ENCODE measurements at places on chromosomes 2 and 18.
A peak's percentile ranks its signal among the peaks of the same experiment; 100 is the strongest.

DNA sequence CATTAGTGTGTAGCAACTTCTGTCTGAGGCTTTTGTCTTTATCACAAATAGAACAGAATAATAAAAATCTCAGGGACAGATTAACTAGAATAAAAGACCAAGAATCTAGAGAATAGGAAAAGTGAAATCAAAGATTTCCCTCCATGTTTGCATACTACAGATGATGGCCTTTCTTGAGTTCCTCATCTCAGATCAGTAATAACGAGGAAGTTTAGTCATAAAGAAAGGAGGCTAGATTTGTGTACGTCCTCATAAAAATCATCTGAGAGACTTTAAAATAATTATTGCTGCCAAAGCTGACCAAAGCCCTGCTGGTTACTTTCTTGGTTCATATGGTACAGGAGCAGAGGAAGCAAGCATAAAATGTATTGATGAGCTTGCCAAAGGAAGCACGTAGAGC lies 117.3 kb downstream of the MIB1 start:
- peak; percentile 6 for DNase-seq

DNA sequence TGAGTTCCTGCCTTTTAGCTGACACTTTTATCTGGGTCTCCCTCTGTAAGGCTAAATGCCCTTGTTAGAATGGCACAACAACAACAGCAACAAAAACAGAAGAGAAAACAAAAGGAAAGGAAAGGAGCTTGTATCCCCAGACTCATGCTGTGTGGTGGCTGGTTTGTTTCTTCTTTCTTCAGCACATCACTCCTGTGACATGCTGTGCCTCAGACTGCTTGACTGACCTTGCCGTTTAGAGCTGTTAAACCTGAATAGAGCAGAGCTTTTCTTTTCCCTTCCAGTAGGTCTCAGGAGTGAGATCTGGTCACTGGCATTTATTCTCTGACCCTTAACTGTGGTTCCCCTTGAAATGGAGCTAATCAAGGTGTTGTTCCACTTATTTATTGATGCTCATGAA lies 18.9 kb downstream of the GALNT13 start:
- DNase-seq = no peak

DNA sequence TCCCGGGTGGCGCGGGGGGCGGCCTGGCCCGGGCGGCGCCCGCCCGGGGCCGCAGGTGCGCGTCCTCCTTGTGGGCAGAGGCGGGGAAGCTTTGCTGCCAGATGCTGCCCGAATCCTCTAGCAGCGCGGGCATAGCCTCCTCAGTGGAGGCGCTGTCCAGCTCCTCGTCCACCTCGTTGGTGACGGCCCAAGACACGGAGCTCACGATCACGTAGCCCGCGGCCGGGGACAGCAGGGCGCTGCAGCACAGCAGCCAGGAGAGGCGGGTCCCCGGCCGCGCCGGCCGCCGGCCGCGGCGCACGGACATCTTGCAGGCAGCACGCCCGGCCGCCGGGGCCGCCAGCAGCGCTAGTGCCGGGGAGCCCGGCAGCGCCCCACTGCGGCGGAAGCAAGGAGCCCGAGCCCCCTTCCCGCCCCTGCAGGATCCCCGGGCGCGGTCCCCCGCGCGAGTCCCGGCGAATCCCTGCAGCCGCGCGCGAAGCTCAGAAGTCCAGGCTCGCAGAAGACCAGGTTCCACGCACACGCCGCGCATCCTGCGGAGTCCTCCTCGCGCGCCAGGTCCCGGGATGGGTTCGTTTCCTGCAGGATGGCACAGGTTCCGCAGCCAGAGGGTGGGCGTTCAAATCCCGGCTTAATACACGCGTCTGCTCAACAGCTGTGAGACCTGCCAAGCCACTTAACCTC lies at the start of gene CREG2:
TSS of gene CREG2 (minus strand) at position 353 of the 684 bp plus-strand sequence. CDS start at position 307, 46 bp downstream.
- DNase-seq = peak; percentile 61

DNA sequence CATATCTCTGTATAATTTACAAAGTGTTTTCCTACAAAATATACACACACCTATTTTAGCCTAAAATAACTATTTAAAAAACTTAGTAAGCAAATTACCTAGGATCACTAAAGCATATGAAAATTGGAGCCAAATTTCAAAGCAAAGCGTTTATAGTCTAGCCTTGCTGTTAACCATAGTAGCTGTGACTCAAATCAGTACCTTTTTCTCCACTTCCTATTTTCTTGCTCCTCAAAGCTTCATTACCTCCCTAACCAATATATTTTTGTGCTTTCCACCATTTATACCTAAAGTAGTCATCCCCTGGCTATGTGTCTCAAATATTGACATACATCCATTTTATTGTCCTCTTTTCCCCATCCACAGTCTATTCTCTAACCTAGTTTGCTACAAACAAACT lies 73.1 kb downstream of the ERBB4 start:
- DNase-seq = no peak

DNA sequence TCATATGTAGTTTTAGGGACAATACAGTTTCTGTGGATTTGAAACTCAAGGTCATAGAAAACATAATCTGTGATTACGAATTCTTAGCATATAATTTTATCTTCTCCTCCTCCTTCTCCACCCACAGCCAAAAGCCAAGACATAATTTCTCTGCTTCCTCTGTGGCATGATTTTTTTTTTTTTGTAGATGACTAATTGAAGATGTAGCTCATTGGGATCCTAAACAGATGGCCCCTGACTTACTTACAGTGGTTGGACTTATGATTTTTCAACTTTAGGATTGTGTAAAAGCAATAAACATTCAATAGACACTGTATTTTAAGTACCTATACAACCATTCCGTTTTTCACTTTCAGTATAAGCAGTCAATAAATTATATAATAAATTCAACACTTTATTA lies 42.3 kb downstream of the FSIP2 start:
- DNase-seq = no peak

DNA sequence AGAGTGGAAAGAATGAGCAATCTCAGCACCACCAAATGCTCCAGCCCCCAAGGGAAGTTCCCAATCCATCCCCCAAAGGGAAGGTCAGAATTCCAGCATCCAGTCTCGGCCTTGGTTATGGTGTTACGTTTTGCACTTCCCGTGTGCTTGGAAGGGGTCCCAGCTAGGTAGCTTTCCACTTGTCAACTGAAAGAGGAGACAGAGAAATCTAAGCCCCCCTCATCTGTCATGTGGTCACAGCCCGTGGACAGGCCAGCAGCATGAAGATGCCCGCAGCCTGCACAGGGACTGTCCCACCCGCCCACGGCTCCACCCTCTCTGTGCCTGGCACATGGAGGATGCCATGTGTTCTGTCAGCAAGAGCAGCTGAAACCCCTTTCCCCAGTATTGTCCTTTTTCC lies 32.1 kb downstream of the RHOB start:
- no peak for DNase-seq

DNA sequence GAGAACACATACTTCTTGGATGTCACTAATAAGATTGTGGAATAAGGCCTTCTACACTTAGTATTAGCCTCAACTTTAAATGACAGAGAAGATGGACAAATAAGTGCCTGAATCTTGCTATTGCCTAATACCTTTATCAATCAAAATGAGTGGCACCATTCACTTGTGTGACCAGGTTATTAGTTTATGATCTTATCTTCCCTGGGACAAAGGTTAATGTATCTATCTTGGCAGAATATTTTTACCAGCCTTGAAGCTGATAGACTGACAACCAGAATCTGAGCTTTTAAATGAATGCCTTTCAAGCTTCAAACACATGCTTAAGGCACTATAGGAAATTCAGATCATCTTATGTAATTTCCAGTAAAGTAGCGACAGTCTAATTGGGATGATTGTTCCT lies 202.9 kb downstream of the CCDC85A start:
- no peak for DNase-seq

DNA sequence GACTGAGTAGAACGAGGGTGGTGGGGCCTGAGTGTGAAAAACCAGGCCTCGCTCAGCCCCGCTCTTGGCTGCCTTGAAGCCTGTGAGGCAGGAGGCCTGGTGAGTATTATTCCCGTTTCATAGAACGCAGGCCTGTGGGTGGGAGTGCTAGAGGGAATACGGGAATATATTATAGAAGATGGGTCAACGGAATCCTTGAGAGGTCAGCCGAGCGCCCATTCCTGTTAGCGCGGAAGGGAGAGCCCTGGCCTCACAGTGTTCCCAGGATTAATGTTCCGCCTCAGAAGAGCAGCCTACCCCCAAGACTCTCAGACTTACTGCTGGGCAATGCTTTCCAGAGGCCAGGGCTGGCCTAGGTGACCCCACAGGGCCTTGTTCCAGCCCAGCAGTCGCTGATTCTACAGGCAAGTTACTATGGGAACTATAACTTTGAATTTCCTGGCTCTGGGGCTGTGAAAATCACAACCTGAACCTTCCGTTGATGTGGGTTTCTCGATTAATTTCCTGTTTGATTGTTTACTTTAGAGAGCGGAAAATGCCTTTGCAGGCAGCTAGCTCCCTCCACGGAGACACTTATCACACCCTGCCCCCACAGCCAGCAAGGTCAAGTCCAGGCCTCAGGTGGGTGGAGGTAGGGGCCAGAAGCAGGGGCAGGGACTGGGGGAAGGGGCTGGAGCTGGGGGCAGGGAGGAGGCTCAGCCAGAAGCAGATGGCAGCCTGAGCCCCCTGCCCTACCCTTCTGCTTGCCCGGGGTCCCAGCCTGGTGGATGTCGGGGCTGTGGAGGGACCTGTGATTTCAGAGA lies 108.3 kb downstream of the SMAD7 start:
- DNase-seq = peak; percentile 74

DNA sequence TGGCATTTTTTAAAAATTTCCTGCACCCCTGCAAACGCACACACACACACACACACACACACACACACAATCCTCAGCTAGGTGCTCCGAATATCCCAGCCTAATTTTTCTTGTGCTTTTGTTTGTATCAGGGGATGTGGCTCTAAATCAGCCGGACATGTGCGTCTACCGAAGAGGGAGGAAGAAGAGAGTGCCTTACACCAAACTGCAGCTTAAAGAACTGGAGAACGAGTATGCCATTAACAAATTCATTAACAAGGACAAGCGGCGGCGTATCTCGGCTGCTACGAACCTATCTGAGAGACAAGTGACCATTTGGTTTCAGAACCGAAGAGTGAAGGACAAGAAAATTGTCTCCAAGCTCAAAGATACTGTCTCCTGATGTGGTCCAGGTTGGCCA lies 1.8 kb downstream of the HOXD13 start:
- DNase-seq = no peak

DNA sequence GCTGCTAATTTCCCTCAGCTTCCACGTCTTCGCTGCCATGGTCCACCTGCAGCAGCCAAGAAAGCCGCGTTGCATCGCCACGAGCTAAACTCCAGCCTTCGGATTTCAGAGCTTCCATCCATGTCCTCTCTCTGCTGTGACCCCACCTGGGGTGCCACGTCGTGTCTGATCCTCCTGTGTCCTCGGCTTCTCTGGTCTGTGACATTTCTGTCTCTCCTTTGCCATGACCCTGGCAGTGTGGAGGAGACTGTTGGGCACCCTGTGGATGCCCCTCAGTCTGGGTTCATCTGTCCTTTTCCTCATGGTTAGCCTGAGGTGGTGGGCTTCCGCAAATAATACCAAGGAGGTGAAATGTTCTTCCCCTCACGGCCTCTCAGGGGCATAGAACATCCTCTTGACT lies 106.8 kb downstream of the RTP5 start:
- no peak for DNase-seq

- DNase-seq = no peak
Measured at GRCh38 chr2:202494300-202495229, 118.4 kb downstream of the BMPR2 start.

GRCh38 chr2:240794178-240794721 lies 25.8 kb downstream of the KIF1A start:
- no peak for DNase-seq

DNA sequence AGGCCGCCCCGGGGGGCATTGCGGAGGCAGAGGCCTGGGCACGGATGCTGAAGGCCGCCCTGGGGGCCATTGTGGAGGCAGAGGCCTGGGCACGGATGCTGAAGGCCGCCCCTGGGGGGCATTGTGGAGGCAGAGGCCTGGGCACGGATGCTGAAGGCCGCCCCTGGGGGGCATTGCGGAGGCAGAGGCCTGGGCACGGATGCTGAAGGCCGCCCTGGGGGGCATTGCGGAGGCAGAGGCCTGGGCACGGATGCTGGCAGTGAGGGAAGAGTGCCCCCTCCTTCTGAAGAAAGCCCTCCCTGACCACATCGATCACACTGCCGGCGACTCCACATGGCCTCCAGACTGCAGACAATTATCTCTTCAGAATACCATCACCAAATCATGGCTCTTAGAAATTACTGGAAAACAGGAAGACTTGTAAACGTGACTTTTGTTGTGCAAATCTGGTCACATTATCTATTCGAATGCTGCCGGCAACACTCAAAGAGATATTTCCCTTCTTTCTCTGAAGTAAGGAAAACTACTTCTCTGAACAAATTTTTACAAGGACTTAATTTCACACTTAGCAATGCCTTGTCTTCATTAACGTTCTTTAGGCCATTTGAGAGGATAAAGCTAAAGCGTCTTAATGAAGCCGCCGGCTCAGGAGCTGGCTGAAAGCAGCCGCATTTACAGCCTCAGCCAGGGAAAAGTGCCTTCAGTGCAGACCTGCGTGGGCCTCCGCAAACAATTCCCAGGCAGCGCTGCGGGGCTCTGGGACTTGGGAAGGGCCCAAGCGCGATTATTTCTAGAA lies 18.1 kb upstream of the SNTG2 start:
- DNase-seq = no peak

DNA sequence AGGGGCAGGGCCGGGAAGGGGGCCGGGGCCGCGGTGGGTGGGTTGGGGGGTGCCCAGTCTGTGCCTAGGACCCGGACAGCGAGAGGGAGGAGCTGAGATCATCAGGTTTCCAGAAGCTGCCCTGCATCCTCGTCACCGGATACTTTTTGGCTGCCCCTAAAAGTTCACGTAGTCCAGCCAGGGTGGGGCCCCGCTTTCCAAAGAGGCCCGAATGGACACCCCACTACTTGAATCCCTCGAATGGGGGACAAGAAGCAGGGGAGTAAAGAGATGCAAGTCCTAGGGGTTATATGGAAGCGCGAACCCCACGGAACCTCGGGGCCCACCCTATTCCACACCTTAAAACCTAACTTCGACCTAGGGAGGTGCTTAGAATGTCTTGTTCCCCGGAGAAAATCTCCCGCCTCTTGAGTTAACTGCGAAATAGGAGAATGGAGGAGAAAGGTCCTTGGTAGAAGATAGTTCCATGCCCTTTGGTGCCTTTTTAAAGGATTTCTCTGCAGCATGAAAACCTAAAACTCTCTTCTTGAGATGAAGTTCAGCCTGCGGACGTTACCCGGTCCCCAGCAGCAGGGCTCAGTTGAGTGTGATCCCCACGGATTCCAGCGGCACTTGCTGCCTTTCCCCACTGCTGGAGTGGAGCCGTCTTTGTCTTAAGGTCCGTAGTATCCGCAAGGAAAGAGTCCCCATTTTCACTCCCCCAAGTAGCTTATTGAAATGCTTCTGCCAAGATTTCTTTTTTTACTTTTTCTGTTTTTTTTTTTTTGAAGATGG lies 2.1 kb upstream of the RNF152 start:
- DNase-seq = no peak

GRCh38 chr2:96113951-96114350 lies 2.4 kb downstream of the ADRA2B start:
- no peak for DNase-seq

GRCh38 chr2:4718777-4719176 lies 973.4 kb upstream of the SOX11 start:
- DNase-seq = no peak

Measured in activated CD4-positive, alpha-beta T cell treated with anti-CD3 and anti-CD28 coated beads, Interleukin-2, Interleukin-6, amounts not matched to agents 100 ng/mL and 50 ng/mL, durations not matched to agents 16 hours and 8 hours (primary cell).